ENCODE measurements at places on chromosomes 1 and 21.

DNA sequence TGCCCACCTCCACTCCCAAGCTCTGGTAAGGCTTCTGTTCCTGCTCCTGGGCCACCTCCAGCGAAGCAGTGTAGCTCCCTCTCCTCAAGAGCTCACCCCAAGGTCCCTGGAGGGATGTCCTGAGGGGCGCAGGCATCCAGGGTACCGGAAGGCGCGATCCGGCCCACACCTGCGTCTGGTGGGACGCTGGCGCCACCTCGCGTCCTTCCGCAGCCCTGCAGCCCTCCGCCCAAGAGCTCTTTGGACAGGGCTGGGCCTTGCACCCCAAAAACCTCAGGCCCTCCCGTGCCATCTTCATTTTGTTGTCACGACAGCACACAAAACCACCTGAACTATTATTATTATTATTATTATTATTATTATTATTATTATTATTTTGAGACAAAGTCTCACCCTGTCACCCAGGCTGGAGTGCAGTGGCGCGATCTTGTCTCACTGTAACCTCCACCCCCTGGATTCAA, 49.2 kb upstream of the PAX7 start:
- DNase-seq = no peak

GRCh38 chr1:190376044-190376443, 101.6 kb downstream of the BRINP3 start:
- no peak for DNase-seq

DNA sequence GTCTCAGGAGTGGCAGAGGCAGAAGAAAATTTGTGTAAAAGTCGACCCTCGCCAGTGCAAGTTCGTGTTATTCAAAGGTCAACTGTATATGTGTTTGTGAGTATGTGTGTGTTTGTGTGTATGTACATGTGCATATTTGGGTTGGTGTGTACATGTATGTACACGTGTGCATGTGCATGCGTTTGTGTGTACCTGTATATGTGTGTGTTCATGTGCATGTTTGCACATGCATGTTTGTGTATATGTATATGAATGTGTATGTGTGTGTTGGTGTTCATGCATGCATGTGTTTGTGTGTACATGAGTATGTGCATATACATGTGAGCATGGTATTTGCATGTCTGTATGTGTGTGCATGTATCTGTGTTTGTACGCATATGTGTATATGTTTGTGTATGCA, 21.7 kb upstream of the TENT5C start:
- DNase-seq = no peak

DNA sequence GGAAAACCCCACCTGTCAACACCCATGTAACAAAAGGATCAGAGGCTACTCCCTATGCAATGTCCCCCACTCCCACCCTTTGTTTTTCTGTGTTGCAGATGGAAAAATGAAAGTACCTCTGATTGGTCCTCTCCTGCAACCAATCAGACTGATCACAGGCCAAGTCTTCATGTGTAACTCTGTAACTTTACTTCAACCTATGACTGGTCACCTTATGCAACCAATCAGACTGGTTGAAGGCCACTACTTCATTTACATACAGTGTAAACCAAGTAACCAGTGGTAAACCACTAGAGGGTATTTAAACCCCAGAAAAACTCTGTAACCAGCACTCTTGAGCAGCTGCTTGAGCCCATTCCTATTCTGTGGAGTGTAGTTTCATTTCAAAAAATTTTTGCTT, 266.3 kb upstream of the OLFM3 start:
- DNase-seq = no peak

- DNase-seq = no peak
These were observed 36.6 kb upstream of the SSX2IP start for GRCh38 chr1:84726593-84727499.

GRCh38 chr21:45266518-45267389, 20.9 kb downstream of the POFUT2 start:
- DNase-seq = peak; percentile 14

- DNase-seq = no peak
These were observed 8.4 kb downstream of the UBASH3A start for GRCh38 chr21:42411891-42412635.

- no peak for DNase-seq
These were observed 51.8 kb downstream of the LGR6 start for GRCh38 chr1:202245391-202245790.

- DNase-seq = no peak
These were observed 16.0 kb downstream of the ITPKB start for GRCh38 chr1:226722901-226723656.

GRCh38 chr21:35204850-35205541, 155.9 kb upstream of the RUNX1 start:
- DNase-seq = no peak

DNA sequence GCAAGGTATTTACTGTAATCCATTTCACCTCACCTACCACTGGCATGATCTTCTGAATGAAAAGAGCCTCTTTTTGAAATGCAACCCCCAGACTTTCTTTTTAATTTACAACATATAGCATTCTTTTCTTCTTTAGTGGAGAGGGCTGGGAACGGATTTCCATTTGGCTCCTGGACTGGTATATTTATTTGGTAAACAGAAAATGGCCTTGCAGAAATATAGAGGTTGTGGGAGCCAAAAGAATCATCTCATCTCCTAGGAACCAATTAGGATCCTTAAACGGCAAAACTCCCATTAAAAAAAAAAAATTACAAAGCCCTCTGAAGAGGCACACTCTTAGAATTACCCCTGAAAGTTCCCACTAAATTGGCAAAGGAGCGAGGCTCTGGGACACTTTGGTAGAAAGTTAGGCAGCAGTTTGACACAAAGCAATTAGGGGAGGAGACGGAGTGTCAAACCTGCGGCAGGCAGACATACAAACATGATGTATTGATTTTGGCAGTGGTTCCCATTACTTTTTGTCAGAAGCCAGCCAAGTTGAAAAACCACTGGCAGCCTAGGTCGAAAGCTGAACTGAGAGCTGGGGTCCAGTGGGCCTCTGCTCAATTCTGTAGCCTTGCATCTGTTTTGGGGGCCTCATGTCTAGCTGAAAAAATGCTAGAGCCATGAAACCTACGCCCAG, 135.1 kb upstream of the MAGI3 start:
- DNase-seq = no peak

GRCh38 chr1:26787381-26787705, 407 bp upstream of the PIGV start:
- no peak for DNase-seq

GRCh38 chr1:153922076-153922971, 448 bp downstream of the GATAD2B start:
- DNase-seq = no peak

DNA sequence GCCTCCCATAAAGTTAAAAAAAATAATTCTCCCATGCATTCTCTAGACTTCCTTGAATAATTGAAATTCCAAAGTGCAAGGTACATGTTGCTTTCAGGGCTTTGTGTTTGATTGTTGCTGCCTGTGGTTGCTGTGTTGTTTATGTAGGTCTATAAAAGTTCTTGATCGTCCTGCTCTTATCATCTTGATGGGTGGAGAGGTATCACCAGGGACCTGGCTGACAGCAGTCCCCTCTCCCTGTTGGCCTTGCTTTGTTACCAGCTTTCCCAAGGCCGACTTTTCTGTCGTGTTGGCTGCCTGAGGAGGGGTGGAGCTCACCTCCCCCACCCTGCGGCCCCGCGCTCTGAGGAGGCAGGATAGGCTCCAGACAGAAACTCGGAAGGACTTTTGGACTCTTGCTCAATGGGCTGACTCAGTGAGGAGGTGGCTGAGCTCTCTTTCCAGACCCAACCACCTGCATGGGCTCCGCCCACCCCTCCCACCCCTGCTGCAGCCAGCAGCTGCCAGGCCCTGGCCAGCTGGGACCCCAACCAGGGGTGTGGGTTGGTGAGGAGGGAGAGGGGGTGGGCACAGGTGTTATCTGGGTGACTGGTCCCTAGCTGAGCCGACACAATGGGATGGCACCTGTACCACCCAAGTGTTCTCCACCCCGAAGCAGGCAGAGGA, 2.0 kb downstream of the INAVA start:
- no peak for DNase-seq

DNA sequence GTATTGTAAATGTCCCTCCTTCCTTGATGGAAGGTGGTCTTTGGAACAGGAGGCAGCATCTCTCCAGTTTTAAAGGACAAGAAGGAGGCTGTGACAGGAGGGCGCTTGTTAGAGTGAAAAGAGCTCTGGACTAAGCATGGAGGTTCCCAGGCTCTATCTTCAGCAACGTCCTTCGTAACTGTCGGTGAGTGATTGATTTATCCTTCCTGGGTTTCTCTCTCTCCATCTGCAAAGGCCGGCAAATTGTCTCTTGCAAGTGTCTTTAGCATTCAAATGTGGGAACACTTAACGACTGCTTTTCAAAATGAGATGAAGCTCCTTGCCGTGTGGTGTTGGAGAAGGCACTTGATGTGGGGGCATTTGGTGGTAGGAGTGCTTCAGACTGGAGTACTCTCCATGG, 15.2 kb downstream of the S100A11 start:
- DNase-seq = no peak

DNA sequence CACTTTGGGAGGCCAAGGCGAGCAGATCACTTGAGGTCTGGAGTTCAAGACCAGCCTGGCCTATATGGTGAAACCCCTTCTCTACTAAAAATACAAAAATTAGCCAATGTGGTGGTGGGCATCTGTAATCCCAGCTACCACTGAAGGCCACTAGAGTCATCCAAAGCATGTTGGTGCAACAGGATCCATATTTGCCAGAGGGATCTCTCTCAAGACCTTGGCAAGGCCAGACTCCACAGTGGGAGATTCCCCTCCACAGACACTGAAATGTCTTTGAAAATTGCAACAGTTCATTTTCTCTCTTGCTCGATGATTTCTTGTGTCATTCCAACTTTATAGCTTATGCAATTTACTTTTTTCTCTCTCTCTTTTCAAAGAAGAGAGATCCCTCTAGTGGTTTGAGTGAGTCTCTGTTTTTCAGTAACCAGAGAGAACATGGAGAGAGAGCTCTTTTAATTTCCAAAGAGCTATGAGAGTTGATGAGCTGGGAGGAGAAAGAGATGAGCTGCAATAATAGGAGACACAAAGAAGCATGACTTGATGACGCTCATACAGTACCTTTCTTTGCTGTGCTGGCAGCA, 176.8 kb upstream of the USP25 start:
- no peak for DNase-seq

DNA sequence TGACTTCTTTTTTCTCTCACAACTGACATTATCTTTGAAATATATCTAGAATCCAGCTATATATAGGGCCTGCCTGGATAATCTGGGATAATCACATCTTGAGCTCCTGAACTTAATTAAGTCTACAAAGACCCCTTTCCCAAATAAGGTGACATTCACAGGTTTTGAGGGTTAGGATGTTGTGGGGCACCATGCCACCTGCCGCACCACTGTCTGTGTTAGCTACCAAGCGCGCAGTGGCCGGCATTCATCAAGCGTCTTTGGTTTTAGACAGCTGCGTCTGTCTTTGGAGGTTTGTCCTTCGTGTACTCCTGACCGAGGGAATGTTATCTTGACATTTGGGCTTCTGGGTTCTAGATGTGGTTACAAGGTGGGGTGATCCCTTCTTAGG, 7.5 kb downstream of the TRAPPC10 start:
- DNase-seq = no peak

- no peak for DNase-seq
These were observed 44.8 kb downstream of the DHRS3 start for GRCh38 chr1:12573015-12573825.

GRCh38 chr1:29849038-29849750, 612.9 kb downstream of the PTPRU start:
- peak; percentile 4 for DNase-seq

GRCh38 chr1:47507881-47508701, 70.2 kb downstream of the FOXD2 start:
- no peak for DNase-seq

DNA sequence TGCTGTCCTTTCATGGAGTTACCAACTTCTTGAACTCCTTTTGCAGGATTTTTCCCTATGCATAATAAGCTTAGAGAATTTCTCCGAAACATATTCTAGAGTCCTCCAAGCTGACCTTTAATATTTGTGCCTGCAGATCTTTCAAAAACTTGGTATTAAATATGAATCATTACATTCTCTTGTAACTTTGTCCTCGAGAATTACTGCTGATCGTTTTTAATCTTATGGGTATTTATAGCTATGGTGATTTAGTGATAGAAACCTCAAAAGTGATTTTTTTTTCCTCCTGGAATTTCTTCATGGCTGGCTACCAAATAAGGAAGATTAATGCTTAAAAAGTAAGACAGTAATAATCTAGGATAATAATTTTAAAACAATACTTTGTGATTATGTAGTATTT, 39.1 kb downstream of the MAP3K21 start:
- DNase-seq = no peak

- DNase-seq = no peak
These were observed 8.0 kb downstream of the RUNX3 start for GRCh38 chr1:24921938-24922662.

GRCh38 chr1:203306089-203306964, 1.0 kb downstream of the BTG2 start:
- no peak for DNase-seq

Data from stimulated activated CD8-positive, alpha-beta memory T cell treated with anti-CD3 and anti-CD28 coated beads, Interleukin-15, amount 100 ng/mL, for 1 hour (primary cell).